HepG2 (cell line): ENCODE measurements at places on chromosomes 3 and 15. TPM values are rescaled to one million over a fixed set of nuclear protein-coding genes. Genes with fewer than 3 reads are reported as not detected.

Gene KLHL24
- 6.9 and 9.7 TPM in 2 replicates for total RNA-seq

Gene RASGRP1
- 0.07 TPM in 1 of 2 replicates, not detected in the other for total RNA-seq

Gene DLL4
- total RNA-seq, result 0.13 and 0.20 TPM in 2 replicates

DNA sequence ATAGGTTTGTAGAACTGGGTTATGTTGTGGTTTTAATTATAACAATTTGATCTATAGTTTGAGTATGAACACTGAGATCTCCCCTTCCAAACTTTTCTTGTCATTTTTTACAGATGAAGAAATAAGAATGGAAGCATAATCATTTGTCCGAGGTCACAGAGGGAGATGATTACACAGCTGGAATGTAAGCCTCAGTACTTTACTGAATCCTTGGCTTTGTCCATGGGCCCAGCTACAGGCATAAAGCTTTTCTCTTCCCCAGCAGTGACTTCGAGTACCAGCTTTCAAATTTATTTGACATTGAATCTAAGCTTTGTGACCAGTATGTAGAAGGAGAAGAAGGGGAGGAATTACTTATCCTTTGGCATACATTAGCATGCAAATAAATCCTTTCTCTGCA lies 80.9 kb upstream of the DCBLD2 start:
- DNase-seq, result no peak
- H3K4me1 ChIP-seq, result peaks cover 15% of the 10 kb centered on the region
- no peaks in the 10 kb centered on the region for H3K27me3 ChIP-seq

- 0 out of 3 replicates have a peak, but pooled peaks cover 5% of the 10 kb centered on the region for H3K36me3 ChIP-seq
- peaks cover 39% of the 10 kb centered on the region for H3K4me1 ChIP-seq
- no peak overlapping the region for H3K27ac ChIP-seq
- DNase-seq, result no peak
- no peaks in the 10 kb centered on the region for H3K27me3 ChIP-seq
Measured at GRCh38 chr3:71214797-71215196, 368.7 kb downstream of the FOXP1 start.

GRCh38 chr3:194376241-194376560 lies 6.7 kb upstream of the LRRC15 start:
- H3K4me1 ChIP-seq, result no peaks in the 10 kb centered on the region
- H3K36me3 ChIP-seq, result no peaks in the 10 kb centered on the region
- DNase-seq, result no peak
- no peak overlapping the region for H3K4me3 ChIP-seq
- H3K27me3 ChIP-seq, result peaks cover 4% of the 10 kb centered on the region

DNA sequence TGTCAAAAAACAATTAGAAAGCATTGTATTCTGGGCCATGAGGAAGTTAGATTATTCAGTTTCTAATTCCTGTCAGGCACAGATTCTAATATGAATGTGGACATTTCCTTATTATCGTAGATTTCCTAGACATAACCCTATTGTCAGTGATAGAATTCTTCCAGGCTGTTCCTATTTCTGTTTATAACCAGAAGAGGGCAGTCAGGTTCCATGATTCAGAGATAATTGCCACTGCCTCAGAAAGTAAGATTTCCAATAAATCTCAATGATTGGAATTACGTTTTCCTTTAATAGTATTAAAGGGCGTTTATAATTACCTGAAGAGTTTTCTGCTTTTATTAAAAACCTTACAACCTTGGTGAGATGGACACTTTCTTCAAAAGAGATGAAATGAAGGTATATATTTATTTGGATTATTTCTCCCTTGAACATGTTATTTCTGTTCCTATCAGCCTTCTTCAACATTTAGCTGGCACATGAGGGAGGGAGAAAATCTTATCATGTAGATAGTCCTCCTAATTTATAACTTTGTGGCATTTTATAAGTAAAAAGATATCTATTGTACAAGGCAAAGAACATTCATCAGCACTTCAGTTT lies 439.2 kb downstream of the MCTP2 start:
- H3K4me3 ChIP-seq, result no peak overlapping the region
- no peaks in the 10 kb centered on the region for H3K4me1 ChIP-seq
- H3K27me3 ChIP-seq, result no peaks in the 10 kb centered on the region; the same call in 1 of the 2 replicates
- H3K36me3 ChIP-seq, result no peaks in the 10 kb centered on the region
- DNase-seq, result peak; percentile 39
- no peak overlapping the region for H3K27ac ChIP-seq

DNA sequence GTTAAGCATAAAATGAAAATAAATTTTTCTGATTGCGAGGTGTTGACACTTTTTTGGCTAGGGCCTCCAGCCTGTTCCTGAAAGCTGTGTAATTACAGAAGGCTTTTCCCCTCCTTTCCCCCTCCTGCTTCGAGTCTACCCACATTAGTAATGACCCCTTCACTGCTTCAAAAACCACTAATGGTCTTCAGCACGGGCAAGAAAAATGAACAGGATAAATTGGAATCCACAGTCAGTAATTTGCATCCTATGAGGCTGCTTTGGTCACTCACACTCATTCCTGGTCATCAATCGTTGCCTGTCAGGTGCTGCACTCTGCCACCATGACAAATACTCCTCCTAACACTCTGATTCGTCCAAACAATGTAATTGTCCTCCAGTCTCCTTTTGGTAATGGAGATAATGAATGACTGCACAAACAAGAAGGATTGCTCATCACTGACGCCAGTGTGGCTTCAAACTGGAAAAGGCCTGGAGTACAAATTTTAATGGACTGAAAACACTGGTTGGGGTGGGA lies 148.6 kb downstream of the MEIS2 start:
- no peak overlapping the region for H3K27ac ChIP-seq
- no peaks in the 10 kb centered on the region for H3K4me1 ChIP-seq
- H3K27me3 ChIP-seq, result no peaks in the 10 kb centered on the region
- no peaks in the 10 kb centered on the region; the same call in 1 of the 2 replicates for H3K36me3 ChIP-seq
